ENCODE measurements at places on chromosomes 11 and 22. TPM values are rescaled to one million over a fixed set of nuclear protein-coding genes. Genes with fewer than 3 reads are reported as not detected.

TSPAN32 gene
- not detected for total RNA-seq

DDI1 gene
- not detected for total RNA-seq

OR4D6 gene
- total RNA-seq, result not detected

SLC5A4 gene
- total RNA-seq, result not detected

OR52N4 gene
- total RNA-seq, result not detected

NLRP14 gene
- not detected for total RNA-seq

GRCh38 chr22:30238661-30239487 is 7.7 kb downstream of the LIF start:
- H3K4me3 ChIP-seq, result no peak overlapping the region
- H3K4me1 ChIP-seq, result peaks cover 12% of the 10 kb centered on the region
- no peaks in the 10 kb centered on the region for H3K36me3 ChIP-seq
- no peak overlapping the region for H3K27ac ChIP-seq
- H3K27me3 ChIP-seq, result no peaks in the 10 kb centered on the region

DNA sequence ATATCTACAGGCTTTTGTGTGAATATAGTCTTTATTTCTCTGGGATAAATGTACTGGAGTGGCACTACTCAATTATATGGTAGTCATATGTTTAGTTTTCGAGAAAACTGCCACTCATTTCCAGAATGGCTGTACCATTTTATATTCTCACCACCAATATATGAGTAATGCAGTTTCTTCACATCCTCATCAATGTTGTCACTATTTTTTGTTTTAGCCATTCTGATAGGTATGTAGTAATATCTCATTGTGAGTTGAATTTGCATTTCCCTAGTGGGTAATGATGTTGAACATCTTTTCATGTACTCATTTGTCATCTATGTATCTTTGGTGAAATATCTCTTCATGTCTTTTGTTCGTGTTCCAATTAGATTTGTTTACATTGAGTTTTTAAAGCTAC is 18.0 kb downstream of the ACRV1 start:
- H3K27me3 ChIP-seq, result no peaks in the 10 kb centered on the region
- H3K4me1 ChIP-seq, result no peaks in the 10 kb centered on the region
- no peak overlapping the region for H3K27ac ChIP-seq
- H3K36me3 ChIP-seq, result peaks cover 47% of the 10 kb centered on the region
- no peak overlapping the region for H3K4me3 ChIP-seq

DNA sequence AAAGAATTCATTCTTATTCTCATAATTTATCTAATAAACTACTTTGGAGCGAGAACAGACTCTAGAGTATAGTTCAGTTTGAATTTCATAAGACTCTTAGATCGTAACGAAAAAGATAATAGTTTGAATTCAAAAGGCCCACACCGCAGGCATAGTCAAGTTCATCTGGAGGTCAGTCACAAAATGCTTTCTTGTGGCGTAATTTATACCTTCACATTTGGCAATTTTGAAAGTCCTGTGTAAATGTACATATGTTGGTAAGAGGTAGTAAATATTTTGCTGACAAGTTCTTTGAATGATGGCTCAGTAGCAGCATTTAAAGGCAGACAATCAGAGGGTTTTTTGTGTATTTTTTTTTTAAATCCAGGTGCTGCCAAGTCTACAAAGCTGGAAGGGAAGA is 88.1 kb downstream of the TEAD1 start:
- H3K27me3 ChIP-seq, result no peaks in the 10 kb centered on the region
- no peak overlapping the region for H3K27ac ChIP-seq
- DNase-seq, result no peak
- H3K4me3 ChIP-seq, result no peak overlapping the region
- H3K36me3 ChIP-seq, result peaks cover 28% of the 10 kb centered on the region

DNA sequence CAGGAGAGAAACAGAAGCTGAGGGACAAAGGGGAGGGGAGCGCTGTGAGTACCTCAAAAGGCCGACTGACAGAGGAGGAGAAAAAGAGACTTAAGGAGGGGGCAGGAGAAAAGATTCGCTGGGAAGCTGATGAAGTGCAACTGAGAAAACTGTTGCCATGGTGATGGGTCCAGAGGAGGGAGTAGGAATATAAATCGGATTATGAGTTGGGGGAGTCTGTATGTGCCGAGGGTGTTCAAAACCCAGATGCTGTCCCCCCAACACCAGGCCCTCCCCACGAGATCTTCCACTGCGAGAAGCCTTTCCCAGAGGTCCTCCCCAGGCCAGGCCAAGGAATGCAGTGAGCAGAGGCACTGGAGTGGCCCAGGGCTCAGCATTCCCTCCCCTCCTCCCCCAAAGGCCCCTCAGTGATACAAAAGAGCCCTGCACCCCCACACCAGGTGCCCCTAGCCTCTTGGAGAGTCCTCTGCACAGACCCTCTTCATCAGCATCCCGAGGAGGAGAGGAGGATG is 13.7 kb upstream of the BCL9L start:
- no peak overlapping the region for H3K27ac ChIP-seq
- DNase-seq, result no peak
- peaks cover 2% of the 10 kb centered on the region for H3K27me3 ChIP-seq
- peaks cover 7% of the 10 kb centered on the region for H3K4me1 ChIP-seq

DNA sequence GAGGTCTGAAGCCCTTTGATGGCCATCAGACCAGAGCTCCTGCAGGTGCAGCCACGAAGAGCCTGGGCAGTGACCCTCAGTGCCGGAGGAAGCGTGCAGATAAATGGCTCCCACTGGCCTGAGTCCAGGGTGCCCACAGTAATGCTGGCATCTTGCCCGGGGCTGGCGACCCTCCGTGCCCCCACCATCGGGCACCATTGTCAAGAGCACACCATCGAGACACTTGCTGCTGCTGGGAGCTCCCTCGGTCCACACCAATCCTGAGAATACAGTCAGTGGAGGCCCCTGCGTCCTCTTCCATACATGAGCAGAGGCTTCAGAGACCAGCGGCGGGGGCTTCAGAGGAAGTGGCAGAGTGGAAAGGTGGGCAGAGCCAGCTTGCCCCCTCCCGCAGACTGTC is 1448.3 kb downstream of the BRD1 start:
- H3K36me3 ChIP-seq, result no peaks in the 10 kb centered on the region
- no peak overlapping the region for H3K27ac ChIP-seq
- H3K4me3 ChIP-seq, result no peak overlapping the region

GRCh38 chr11:124872280-124872679 is 7.0 kb downstream of the ROBO3 start:
- H3K27ac ChIP-seq, result no peak overlapping the region
- no peak overlapping the region for H3K4me3 ChIP-seq
- H3K27me3 ChIP-seq, result peaks cover 53% of the 10 kb centered on the region
- no peaks in the 10 kb centered on the region for H3K36me3 ChIP-seq
- no peak for DNase-seq

DNA sequence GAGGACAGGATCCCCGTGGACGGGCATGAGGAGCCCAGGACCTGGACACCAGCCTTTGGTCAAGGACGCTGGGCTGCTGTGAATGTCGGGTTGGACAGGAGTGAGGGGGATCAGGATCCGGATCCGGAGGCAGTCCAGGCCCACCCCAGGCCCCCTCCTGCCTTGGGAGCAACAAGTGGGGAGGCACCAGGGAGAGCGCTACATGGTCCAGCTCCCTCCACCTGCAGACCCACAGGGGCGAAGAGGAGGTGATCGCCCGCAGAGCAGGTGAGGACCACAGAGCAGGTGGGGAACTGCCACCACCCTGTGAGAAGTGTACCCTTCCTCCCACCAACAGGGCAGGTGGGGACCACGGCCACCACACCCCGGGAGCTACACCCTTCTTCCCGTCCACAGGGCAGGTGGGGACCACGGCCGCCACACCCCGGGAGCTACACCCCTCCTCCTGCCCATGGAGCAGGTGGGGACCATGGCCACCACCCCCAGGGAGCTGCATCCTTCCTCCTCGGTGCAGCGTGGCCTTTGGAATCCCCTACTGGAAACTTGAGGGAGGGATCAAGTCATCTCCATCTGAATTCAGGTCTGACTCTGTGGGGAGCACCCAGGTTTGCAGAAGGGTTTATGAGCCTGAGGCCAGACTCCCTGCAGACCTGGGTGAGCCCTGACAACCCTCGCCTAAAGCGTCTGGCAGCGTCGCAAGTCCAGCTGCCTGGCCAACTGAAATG is 141.0 kb downstream of the BRD1 start:
- no peak overlapping the region for H3K27ac ChIP-seq
- no peaks in the 10 kb centered on the region for H3K36me3 ChIP-seq
- DNase-seq, result peak; percentile 22
- H3K27me3 ChIP-seq, result no peaks in the 10 kb centered on the region
- no peaks in the 10 kb centered on the region for H3K4me1 ChIP-seq

DNA sequence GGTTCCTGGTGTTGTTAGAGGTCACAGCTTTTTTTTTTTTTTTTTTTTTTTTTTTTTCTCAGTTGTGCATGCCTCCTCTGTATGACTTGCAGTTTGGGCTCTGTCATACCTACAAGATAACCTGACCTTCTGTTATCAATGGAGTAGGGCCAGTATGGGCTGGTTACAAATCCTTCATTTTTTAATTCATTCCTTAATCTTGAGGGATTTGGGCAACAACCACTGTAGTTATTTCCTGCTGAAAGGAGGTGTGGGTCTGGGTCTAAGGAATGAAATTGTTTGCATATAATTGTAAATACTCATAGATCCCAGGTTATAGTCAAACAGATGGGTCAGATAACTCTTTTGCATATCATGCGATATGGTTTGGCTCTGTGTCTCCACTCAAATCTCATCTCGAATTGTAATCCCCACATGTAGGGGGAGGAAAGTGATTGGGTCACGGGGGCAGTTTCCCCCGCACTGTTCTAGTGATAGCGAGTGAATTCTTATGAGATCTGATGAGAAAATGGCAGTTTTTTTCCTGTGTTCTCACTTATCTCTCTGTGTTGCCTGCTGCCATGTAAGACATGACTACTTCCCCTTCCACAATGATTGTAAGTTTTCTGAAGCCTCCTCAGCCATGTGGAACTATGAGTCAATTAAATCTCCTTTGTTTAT is 14.1 kb upstream of the GLYAT start:
- DNase-seq, result no peak
- H3K27ac ChIP-seq, result no peak overlapping the region
- no peaks in the 10 kb centered on the region for H3K4me1 ChIP-seq
- H3K27me3 ChIP-seq, result no peaks in the 10 kb centered on the region
- H3K4me3 ChIP-seq, result no peak overlapping the region
- peaks cover 4% of the 10 kb centered on the region for H3K36me3 ChIP-seq

DNA sequence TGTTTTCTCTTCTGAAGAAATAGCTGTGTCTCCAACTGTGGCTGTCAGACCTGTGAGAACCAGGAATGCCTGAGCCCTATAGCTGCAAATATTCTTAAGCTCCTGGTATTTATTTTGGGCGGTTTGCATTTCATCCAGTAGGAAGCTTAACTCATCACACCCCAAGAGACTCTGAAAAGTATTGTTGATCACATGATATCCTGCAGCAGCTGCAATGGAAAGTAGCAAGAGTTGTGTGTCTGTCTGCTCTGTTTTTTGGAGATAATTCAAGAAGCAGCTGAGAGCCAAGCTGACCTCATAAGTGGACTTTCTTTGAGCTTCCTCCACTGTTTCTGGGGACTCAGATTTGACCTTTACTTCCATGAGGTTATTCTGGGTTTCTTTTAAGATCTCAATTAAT is 36.4 kb upstream of the MRPL17 start:
- no peak overlapping the region for H3K4me3 ChIP-seq
- no peaks in the 10 kb centered on the region for H3K27me3 ChIP-seq
- H3K36me3 ChIP-seq, result no peaks in the 10 kb centered on the region
- DNase-seq, result no peak
- H3K4me1 ChIP-seq, result no peaks in the 10 kb centered on the region
